NK-92 treated with Interleukin-12 subunit alpha and Interleukin-12 subunit beta, amount 100 ng/mL, for 24 hours (cell line): ENCODE measurements at places on chromosomes 1 and 21.

DNA sequence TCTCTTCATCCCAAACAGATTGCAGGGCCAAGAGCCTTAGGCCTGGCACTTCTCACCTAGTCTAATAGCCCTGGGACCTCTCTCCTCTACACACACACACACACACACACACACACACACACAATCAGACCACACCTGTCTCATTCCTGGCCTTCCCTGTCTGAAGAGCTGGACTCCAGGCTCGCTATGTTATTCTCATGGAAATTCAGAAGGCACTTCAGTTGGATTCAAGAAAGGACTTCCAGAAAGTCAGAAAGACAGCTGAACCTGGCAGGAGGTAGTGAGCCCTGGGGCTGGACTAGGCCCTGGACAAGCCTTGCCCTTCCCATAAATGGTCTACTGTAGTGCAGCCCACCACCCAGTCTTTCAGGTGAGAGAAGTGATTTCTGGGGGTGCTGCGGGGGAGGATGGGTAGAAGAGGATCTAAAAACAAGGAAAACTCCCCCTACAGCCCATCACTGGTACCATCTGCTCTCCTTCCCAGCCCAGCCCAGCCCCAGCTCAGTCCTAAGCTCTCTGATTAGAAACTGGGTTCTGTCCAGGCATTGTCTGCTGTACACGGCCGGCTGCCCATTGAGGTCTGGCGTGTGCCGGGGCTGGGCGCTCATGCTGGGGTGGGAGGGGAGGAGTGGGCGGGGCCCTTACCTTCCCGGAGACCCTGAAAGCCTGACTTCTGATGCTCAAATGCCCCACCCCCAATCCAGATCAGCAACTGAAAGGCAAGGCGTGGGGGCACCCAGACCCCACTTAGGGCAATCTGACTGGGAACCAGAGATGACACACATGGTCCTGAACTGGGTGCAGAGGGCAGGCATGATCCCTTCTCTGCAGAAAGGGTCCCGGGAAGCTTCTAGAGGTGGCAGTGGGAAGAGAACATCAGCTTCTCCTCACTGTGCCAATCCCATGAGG, 2.5 kb downstream of the KIF21B start:
- peak; percentile 63 for DNase-seq

DNA sequence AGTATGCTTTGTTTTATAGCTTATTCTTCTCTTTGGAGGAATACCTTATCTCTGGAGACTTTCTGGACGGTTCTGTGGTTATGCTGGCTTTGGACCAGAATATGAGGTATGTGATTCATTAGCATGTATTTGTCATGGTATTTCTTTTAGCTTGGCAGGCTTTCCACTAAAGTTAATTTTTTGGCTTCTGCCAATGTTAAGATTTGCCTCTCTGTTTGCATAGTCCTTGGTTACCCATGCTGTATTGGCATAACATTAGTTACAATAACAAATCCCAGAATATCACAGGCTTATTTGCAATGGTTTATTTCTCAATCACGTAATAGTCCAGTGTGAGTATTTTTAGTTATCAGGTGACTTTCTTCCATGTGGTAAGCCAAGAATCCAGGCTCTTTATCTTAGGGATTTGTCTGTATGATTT, 9.7 kb downstream of the ZMPSTE24 start:
- no peak for DNase-seq

- DNase-seq = no peak
Measured at GRCh38 chr1:169368406-169368769, 393 bp downstream of the BLZF1 start.

GRCh38 chr21:37622755-37623154, 256.2 kb downstream of the DYRK1A start:
- DNase-seq = no peak

DNA sequence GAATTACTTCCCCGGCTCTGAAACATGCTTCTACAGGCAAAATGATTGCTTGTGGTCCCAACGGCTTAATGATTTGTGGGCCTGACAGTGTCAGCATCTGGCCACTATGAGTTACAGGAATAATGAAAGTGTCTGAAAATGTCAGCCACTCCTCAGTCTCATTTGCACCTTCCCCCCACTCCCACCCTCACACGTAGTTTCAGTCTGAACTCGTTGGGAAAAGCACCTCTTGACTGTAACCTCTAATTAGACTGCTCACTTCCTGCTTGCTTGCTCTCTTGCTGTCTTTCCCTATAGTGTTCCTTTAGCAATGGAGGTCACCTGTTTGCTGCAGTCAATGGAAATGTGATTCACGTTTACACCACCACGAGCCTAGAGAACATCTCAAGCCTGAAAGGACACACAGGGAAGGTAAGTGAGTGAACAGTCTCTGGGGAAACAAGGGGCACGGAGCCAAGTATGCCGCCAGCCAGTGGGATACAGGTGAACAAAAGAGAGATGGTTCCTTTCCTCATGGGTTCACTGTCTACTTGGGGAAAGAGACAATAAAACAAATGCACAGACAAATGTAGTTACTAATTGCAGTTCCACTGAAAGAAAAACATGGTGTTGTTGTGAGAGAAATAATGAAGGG, 27.1 kb downstream of the CFAP57 start:
- no peak for DNase-seq

- no peak for DNase-seq
Measured at GRCh38 chr1:167369933-167370332, 148.4 kb downstream of the CD247 start.

GRCh38 chr1:63703701-63704107, 70.1 kb upstream of the ROR1 start:
- no peak for DNase-seq

- DNase-seq = no peak
Measured at GRCh38 chr21:45836694-45837670, 144.6 kb upstream of the COL6A1 start.
